ENCODE measurements at places on chromosomes 4 and X.

DNA sequence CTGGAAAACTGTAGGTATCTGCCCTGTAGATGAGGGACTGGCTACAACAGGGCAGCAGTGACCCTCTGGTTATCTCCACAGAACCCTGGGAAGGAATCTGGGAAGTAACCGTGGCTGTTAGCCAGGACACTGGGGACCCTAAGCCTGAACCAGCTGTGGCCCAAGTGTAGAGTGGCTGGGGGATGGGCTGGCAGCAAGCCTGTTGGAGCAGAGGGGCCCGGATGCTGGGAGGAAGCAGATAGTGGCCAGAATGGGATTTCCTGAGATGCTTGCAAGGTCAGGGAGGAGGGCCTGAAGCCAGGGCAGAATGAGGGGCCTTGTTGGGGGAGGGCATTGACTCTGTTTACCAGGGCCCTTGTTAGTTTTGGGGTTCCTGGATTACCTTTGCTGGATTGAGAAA, 161.0 kb upstream of the EOLA2 start:
- DNase-seq: no peak

DNA sequence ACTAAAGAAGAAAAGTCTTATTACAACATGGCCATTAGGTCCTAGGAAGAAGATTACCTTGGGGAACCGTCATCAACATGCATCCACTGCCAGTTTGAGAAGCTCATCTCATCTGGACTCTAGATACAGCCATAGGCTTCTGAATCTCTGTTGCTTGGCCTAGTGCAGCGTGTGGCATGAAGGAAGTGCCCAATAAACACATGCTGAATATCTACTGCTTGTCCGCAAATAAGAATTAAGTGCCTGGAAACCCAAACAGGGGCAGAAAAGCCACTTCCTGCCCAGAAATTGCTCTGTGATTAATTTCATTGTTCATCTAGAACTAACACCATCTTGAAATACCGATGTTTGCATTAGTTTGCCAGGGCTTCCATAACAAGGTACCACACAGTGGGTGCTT, 241.1 kb upstream of the KLF3 start:
- DNase-seq: no peak

- DNase-seq: no peak
These were observed 1382.6 kb downstream of the ARAP2 start for GRCh38 chr4:34861666-34862065.

DNA sequence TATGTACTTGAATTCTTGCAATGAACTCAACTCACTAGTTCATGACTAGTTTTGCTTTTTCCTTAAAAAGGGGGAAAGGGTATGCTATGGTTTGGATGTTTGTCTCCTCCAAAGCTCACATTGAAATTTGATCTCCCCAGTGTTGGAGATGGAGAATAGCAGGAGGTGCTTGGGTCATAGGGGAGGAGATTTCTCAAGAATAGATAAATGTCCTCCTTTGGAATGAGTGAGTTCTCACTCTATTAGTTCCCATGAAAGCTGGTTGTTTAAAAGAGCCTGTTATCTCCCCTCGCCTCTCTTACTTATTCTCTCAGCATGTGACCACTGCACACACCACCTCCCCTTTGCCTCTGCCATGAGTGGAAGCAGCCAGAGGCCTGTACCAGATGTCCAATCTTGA, 109.4 kb upstream of the INTU start:
- DNase-seq: no peak

DNA sequence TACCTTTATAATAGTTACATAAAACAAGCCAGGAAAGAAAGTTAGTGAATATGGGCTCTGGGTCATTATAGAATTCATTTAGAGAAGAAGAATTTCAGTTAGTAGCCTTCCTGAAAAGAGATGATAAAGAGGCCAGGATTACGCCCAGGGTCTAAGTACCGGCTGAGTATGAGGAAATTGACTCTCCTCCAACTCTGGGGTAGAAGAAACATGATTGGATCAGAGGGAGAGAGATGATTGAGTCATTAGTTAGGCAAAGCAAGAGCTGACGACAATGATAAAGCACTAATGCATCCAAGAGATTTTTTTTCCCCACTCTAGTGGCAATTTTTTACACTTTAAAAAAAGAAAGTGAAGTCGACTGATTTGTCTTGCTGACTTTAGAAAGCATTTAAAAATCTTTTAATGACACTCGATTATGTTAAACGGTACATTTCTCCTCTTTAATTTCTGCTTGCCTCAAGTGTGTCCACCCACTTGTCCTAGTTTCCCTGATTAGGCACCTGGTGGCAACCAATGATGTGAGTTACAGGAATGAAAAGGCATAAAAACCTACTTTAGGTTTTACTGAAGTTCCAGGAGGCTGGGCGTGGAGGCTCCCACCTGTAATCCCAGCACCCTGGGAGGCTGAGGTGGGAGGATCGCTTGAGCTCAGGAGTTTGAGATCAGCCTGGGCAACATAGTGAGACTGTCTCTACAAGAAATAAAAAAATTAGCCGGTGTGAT, 37.3 kb upstream of the IGFBP7 start:
- DNase-seq: no peak

- DNase-seq: peak; percentile 58
These were observed 532 bp downstream of the ZNF827 start for GRCh38 chr4:145937971-145938611.

DNA sequence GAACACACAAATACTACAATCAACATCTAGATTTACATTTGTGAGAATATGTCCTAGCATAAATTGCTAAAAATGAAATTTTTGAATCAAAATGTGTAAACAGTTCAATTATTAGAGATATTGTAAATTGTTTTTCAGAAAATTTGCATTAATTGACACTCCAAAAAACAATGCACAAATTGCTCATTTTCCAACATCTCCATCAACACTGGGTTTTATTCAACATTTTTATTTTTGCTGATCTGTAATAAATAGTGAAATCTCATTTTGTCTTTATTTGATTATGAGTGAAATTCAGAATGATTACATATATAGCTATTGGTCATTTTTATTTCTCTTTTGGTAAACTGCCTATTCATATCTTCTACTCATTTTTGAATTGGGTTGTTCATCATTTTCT, 120.0 kb upstream of the GRIA3 start:
- DNase-seq: no peak

DNA sequence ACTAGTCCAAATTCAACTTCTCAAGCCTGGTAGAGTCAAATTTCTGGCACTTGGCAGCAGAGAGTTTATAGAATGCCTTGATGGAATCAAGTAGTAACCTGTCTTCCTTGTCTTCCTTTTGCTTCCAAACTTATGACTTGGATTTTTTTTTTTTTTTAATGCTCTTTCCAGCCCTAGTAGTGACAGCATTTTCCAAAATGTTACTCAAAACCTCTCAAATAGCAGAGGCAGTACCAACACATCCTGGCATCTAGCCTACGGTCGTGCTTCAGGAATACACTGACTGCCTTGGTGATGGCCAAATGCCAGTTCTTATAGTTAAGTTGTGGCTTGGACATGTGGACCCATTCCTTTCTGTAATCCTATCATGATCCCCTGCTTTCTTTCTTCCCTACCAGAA, 46.0 kb downstream of the GALNT7 start:
- no peak for DNase-seq
